ENCODE measurements at places on chromosomes 1 and 21. TPM values are rescaled to one million over a fixed set of nuclear protein-coding genes. Genes with fewer than 3 reads are reported as not detected.

DNA sequence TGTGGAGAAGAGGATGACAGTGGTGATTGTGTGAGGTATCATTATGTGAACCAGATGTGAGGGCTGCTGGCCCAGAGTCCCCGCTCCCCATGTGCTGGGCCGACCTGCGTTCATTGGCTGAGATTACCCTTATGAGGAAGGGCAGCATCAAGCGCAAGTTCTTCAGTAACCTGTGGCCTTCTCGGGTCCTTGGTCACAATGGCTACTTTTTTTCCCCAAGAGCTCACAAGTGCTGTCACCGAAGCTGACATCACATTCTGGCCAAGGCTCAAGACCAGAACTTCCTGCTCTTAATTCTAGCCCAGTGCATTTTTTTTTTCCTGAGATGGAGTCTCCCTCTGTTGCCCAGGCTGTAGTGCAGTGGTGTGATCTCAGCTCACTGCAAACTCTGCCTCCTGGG, 262.9 kb downstream of the RHOU start:
- no peak for DNase-seq

DNA sequence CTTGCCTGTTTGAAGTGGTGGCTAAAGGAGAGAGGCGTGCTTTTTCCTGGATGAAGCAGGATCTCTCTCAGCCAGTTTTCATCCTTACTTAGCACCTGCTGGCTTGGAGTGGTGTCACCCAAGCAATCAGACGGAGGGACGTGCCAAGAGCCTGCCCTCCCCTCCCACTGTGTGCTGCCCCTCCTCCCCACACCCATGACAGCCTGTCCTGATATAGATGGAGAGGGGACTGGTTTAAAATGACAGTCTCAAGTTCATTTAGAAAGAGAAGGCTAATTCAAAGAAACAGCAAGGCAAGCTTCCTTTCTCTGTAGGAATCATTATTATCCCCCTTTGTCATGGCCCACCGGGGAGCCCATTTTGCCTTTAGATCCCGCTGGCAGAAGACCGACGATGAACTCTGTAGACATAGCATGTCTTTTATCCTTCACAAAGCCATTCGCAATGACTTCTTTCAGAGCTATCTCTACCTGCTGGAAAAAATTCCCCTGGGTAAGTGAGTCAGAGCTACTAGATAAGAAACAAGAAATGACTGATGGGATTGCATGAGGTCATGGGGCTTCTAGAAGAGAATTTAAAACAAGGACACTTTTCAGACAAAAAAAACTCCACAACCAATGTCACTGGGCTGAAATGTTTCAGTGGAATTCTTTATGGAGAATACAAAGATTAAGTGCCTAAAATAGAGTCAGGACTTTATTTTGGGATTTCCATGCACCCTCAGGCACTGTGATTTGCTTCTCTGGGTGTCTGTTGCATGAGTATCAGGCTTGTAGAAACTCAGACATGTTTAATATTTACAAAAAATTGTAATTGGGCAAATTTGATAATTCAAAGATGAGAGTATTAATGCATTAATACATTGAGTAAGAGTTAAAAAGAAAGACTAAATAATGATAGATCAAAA, at the start of gene NTMT2:
Gene NTMT2, plus strand, starts transcription at position 190 of the 907 bp plus-strand sequence. Its CDS starts 149 bp downstream, at position 339.
- no peak for DNase-seq

DNA sequence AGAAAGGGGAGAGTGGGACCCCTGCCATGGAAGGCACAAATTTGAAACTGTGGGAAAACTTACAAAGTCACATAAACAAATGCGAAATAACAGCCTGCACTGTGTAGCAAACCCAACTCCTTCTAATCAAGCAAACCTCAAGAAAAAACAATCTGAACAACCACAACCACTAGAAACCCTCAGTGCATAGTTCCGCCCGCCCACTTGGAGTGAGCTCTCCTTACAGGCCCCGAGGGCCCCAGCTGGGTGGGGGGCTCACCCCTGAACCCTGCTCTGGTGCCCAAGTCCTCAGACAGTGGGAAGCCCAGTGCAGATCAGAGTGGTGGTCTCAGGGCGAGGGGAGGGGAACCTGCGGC, 931 bp upstream of the MXRA8 start:
- no peak for DNase-seq

DNA sequence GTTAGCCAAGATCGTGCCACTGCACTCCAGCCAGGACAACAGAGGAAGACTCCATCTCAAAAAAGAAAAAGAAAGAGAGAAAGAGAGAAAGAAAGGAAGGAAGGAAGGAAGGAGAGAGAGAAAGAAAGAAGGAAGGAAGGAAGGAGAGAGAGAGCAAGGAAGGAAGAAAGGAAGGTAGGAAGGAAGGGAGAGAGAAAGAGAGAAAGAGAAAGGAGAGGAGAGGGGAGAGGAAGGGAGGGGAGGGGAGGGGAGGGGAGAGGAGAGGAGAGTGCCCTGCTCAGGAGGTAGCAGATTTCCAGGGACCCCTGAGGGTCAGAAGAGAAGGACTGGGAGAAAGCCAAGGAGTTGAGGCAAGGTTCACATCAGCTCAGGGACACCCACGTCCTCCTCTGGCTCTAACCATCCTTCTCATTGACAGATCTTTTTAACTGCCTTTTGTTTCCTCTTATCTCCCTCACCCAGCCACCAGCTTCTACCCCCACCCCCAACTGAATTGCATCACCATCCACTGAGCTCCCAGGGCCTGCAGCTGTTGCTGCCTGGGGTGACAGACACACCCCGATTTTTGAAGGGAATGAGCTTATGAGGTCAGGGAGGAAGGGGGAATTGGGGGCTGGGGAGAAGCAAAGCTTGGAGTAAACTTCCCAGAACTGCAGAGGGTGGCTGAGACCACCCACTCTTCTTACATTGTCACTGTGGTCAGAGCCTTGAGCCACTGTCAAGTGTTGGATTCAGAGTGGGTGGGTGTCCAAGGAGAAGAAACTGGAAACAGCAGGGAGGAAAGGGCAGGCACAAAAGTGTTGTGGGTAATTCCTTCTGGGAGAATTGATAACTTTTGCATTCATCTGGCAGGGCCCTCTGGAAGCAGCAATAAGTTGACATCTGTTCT, 91.6 kb downstream of the GLUL start:
- DNase-seq: peak; percentile 26

GRCh38 chr1:2346691-2347408, 44.5 kb downstream of the MORN1 start:
- no peak for DNase-seq

GRCh38 chr1:235015291-235015985, 113.2 kb downstream of the TOMM20 start:
- peak; percentile 36 for DNase-seq

DNA sequence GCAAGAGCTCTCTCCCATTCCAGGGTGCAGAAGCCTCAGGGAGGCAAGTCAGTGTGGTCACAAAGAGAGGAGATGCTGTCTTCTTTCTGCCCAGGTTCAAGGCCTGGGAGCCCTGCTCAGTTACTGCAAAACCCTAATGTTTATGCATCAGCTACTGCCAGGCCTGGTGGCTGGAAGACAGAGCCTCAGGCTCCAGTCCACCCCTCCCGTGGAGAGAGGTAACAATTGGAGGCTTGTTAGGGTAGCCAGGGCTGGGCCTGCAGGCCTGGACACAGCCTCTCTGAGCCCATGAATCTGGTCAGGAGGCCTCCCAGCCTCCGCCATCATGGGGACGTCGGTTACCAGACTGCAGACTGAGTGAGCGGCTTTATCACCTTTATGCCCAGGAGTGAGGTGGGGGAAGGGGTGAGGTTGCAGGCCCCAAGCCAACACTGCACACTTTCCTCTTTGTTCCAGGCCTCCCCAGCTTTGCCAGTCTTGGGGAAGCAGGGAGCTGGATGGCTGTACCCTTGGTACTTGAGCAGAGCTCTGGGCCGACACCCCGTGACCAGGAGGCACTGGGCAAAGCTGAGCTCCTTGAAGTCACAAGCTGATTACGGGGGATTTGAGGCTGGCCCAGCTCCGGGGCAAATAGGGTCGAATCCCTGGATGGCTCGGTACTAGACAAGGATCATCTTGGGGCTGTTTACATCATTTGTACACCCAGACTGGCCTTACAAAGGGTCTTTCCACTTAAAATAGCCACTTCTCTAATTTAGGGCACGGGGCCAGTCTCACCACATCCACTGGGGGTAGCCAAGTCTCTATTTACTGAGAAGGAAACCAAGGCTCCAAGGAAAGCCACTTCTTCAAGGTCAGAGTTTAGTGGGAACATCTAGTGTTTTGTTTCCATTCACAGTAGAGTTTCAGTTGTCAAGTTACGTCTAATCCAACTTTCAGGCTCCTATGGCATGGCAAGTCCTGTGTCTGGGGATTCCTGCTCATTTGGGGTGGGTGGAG, 5.2 kb downstream of the SLC2A1 start:
- no peak for DNase-seq

ADAMTS5 gene
- total RNA-seq: not detected

WNT2B gene
- not detected for total RNA-seq

LPAR3 gene
- total RNA-seq: 0.74 TPM

RGS1 gene
- total RNA-seq: 15.7 TPM

SLC19A1 gene
- total RNA-seq: 44.4 TPM

All from activated CD8-positive, alpha-beta T cell treated with anti-CD3 and anti-CD28 coated beads, Interleukin-2, amount 10 ng/mL, durations not matched to agents 7 days and 5 days (primary cell).